ENCODE measurements at places on chromosomes 5 and 9.
A peak's percentile ranks its signal among the peaks of the same experiment; 100 is the strongest.

- peak; percentile 75 for DNase-seq
Measured at GRCh38 chr9:123562844-123563346, 206.9 kb downstream of the CRB2 start.

GRCh38 chr5:147555176-147555575, 45.3 kb upstream of the DPYSL3 start:
- DNase-seq, result no peak

GRCh38 chr5:102547141-102548035, 48.6 kb upstream of the SLCO6A1 start:
- DNase-seq, result no peak

GRCh38 chr9:130624154-130624553, 40.2 kb upstream of the PRDM12 start:
- no peak for DNase-seq

- DNase-seq, result no peak
Measured at GRCh38 chr5:148708854-148709253, 54.5 kb upstream of the HTR4 start.

DNA sequence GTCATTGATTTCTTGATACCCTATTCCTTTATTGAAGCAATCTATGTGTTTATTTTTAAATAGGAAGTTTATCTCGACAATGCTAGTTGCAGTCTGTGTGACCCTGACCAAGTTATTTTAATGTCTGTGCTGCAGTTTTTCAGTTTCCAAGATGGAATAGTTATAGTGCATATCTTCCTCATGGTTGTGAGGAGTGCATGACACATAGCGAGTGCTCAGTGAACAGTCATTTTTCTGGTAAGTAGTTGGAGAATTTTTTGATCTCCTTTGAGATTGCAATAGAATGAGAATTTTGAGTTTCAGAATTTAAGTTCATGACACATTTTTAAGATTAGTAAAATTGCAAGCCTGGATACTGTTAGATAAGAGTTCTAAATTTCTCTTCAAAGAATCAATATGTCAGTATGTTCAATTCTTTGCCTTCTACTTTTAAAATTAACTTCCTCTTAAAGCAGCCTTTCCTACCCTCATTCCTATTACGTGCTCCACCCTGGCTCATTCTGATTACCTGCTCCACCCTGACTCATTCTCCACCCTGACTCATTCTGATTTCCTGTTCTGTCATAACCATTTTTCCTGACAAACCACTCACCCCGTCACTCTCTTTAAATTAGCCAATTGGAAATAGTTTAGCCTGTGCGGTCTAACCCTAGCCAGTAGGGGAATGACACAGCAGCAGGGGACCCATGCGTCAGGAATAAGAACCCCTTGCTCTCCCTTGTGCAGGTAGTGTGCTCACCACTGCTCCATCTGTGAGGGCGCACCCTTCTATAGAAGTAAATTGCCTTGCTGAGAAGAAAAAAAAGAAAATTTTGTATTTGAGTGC, 30.7 kb downstream of the SPIN1 start:
- DNase-seq, result peak; percentile 28

DNA sequence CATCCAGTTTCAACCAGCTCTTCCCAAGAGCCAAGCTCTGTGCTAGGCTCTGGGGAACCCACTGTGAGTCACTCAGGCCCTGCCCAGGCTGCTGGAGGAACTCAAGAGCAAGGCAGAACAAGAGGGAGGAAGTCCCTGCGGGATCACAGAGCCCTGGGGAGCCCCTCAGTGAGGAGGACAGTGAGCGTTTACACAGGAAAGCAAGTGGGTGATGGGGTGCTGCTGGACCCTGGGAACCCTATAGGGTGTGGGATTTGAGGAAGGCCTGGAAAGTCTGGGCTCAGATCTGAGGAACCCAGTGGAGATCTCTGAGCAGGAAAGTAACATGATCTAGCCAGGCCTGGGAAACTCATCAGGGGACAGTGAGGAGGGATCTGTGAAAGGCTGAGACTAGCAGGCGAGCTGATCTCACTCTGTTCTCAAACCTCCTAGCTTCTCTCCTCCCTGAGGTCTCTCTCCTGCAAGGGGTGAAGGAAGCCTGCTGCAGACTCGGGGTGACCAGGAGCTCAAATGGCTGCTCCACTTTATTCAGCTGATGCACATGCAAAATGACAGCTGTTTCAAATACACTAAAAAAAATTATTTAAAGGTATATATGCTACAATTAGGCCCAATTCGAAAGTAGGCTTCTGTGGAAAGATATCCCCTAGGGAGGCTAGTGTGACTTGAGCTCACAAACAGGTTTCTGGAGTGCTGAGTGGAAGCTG, 70.0 kb downstream of the SHB start:
- no peak for DNase-seq

GRCh38 chr5:1526681-1527131, 2.9 kb upstream of the LPCAT1 start:
- no peak for DNase-seq

DNA sequence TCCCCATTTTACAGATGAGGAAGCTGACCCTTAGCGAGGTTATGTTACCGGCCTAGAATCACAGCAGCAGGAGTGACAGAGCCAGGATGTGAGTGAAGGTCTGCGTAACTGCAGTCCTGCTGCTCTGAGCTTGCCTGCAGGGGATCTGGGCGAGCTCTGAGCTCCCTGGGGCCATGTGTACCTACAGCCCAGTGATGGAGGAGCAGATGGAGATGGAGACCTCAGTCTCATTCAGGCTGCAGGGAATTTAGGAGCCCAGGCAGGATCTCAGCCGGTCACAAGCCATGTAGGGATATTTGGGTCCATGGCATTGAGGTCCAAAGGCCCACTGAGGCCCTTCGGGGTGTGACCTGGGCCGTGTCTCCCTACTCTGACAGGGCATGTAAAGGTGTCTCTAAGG, 170.6 kb downstream of the CACNA1B start:
- DNase-seq, result no peak

DNA sequence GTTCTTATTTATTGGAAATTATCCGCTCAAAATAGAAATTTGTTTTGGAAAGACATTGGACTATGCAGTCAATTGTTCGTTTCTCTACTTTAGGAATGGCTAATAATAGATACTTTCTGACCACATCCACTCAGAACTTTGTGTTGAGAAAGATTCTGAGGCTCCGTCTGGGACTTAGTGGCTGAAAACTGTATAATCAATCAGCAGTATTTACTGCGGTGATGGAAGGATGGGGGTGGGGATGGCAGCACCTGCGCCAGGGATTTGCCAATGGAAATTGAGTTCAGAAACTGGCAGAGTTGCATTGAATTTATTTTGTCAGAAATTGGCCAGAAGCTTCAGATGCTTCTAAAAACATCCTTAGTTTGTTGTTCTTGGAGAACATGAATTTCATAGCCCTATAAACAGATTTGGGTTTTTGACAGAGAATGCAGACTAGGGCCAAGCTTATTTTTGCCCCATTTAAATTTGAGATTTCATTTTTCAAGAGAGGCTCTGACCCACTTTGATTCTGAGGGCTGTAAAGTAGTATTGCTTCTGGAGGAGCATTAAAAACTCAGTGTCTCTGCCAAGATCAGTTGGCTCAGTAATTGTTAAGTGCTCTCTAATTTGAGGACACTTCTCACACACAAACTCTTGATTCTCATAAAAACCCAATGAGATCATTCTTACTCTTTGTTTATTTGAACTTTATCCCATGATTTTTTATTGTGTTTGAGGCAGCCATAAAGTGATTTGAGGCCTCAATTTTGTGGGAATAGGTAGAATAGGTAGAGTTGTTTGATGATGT, 215.1 kb downstream of the CD180 start:
- DNase-seq, result no peak

DNA sequence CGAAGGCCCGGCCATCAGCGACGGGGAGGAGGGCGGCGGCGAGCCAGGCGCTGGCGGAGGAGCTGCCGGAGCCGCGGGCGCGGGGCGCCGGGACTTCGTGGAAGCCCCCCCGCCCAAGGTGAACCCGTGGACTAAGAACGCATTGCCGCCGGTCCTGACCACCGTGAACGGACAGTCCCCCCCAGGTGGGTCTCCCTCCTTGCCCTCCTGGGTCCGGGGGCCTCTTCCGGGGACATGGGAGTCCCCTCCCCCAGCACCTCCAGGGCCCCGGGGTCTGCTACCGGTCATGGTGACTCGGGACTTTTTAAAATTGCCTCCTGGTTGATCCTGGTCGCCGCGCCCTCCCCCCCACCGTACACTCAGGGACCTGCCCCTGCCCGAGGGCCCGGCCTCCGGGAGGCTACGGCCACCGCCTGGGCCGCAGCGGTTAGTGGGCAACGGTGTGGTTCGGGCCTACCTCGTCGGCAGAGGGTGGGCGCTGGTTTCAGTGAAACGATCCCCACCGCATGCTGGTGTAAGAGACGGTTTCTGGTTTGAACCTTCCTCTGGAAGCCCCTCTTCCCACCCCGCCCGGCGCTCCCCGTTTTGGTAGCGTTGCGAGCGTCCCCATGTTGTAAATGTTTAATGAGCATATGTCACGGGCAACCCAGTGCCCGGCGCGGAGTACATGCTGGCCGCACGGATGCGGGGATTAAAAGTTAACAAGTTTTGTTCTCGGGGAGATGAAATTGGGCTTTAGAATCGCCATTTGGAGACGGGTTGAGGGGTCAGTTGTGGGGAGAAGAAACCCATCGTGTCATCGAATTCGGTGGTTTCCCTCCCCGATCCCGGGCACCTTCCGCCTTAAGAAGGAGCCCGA, 1.1 kb downstream of the LARP1 start:
- DNase-seq, result no peak

DNA sequence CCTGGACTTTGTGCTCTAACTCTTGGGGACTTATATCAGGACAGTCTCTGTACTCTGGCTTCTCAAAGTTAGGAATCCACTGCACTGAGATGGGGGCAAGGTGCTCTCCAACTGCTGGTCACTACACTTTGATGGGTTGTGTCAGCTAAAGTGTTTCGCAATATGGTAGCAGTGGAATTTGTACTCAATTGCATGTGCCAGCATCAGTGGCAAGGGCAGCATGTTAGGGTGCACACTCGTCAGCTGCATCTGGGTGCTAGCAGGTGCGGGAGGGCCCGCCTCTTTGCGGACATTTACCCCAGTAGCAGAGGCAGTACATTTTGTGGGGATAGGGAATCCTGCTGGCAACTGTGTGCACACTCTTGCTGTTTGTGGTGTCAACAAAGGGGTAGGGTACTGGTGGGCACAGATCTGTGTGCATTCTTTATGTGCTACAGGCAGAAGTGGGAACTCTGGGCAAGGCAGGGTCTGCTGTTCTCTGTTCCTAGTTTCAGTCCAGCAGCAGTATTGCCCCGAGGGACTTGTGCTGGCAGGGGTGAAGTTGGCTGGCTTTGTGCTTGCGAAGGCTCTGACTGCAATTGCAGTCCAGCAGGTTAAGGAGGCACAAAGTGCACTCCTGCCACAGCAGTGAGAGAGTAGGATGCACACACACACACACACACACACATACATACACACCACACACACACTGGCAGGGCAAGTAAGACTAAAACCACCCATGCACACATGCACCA, 924.8 kb upstream of the CDH9 start:
- no peak for DNase-seq

DNA sequence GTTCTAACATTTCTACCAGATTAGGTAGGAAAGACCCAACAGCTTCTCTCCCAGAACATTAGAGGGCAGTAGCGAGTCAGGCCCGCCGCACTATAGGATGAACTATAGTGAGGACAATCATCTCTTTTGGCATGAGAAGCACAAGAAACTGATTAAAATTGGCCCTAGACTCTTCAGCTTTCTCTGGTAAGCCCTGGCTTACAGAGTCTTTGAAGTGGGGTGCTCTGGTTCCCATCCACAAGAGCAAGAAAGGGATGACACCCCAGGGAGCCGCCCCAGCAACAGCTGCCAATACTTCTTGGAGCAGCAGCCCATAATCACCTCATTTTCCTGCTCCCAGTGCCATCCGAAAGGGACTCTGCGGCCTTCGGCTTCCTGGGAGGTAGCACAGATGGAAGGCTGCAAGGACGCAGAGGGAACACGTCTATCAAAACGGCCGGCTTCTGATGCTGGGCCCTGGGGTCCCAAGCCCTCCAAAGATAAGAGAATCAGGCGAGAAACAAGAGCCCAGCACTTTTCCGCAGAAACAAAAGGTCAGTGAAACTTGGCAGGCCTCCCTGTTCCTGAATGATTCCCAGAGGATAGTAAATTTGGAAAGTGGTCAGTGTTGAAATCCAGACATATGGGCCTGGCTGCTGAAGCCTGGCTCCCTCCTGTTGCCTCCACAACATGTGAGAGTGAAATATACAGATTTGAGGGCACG, 69.3 kb downstream of the HSD17B3 start:
- no peak for DNase-seq

DNA sequence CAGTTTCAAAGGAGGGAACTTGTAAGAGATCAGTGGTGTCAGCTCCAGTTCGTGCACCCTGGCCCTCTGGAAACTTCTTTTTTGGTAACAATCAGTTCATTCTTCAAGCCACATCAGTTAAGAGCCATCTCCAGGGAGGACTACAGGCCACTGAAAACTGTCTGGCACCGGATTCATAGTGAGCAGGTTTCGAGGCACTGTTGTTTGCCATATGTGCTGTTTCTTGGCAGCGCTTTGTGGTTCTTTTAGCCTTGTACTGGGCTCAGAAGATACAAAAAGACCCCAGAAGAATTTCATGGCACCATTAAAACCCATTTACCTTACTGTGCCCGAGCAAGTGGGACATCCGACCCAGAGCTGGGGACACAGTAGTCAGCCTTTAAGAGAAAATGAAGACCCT, 68.5 kb downstream of the OTULIN start:
- no peak for DNase-seq

- DNase-seq, result no peak
Measured at GRCh38 chr5:171609806-171610452, 175.7 kb upstream of the SMIM23 start.

DNA sequence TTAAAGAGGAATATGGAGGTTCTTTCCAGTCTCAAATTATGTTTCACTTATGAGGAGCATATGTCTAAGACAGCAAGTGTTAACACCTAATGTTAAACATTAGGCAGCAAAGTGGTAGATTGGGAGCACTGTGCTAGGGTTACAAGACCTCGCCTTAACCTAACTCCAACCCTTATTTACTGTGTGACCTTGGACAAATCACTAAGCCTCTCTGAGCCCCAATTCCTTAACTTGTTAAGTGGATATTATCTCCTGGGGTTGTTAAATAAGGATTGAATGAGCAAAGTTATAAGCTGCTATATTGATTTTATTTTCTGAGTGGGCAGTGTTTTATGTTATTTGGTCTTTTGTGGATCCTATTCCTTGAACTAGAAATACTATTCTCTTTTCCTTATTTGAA, 38.3 kb downstream of the TMEFF1 start:
- no peak for DNase-seq

DNA sequence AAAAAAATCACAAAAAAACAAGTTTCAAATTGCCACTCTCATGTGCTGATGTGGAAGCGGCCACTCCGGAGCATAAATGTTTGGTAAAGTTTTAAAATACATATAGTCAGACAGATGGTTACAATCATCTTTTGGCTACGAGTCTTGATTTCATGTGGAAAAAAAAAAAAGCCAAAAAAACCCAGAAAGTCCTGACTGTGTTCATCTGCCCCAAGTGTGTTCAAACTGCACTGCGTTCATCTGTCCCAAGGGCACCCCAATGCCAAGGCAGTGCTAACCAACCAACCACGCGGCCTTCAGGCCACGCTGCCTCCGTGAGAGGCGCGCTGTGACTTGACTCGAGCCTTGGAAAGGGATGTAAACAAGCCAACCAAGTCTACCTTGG, 127.1 kb downstream of the MYO10 start:
- no peak for DNase-seq
